Natural killer cell treated with Interleukin-12 subunit alpha and Interleukin-12 subunit beta and Interleukin-15 and Interleukin-18, amount 100 ng/mL, for 72 hours (primary cell): ENCODE measurements at places on chromosomes 2 and 18. TPM values are rescaled to one million over a fixed set of nuclear protein-coding genes. Genes with fewer than 3 reads are reported as not detected.

GRCh38 chr2:123906361-123906760, 118.7 kb upstream of the CNTNAP5 start:
- no peak for DNase-seq

GRCh38 chr18:51824746-51825145, 515.3 kb upstream of the DCC start:
- no peak for DNase-seq

The INO80B gene
- 45.6 TPM for total RNA-seq

The FAM124B gene
- total RNA-seq, result 0.45 TPM

DNA sequence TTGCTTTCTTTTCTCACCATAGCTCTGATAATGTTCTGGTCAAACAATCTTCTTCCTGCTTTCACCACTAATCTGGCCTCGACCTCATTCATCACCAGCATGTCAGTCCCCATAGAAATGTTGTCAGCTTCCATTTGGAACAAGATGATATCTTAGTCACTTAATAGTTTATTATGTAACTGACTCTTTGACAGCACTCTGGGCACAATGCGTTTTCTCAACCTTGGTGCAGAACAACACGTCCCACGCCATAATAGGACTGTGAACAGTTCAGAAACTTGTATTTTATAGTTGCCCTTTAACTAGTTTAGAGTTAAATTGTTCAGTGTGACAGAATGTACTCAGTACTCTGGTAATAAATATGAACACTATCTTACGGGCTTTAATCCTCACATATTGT, 106.0 kb downstream of the MC4R start:
- no peak for DNase-seq

The CD8B2 gene
- total RNA-seq, result 0.10 TPM

The TUBA3D gene
- total RNA-seq, result not detected

The GPR17 gene
- not detected for total RNA-seq

DNA sequence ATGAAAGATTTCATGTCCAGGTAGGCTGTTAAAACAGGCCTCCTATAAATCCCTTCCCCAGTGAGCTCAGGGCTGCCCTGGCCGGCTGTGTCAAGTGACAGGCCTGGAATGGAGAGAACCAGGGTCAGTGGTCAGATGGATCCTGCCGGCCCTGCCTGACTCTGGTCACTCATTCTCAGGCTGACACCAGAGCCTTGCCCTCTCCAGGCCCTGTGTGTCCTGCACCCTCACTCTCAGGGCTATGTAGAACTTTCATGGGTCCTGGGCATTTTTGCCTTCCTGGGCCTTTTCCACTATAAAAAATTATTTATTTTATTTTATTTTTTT, 82.0 kb upstream of the RGPD5 start:
- no peak for DNase-seq

- no peak for DNase-seq
Measured at GRCh38 chr18:76394780-76395476, 100.1 kb downstream of the ZNF516 start.

DNA sequence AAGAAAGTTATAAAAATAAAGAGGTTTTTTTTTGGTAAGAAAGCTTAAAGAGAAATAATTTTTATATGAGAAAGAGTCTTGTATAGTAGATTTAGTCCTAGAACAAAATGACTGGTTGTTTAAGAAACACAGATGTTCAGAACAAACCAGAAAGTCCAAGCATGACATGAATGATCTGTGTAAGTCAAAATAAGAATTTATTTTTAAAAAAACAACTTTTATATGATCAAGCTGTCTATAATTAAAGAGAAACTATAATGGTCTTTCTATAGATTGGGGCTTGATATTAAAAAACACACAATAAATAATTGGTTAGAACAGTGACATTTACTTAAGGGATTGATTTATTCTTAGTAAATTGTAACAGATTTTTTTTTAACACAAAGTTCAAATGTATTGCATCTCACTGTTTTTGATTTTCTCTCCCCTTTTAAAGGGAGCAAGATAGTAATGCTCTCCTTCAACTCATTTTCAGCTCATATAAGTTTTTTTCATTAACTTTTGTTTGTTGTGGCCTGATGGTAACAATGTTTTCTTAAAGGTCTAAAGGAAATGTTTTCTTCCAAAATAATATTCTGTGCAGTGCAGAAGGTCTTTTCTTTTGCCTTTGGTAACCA, 1256.8 kb downstream of the LRP1B start:
- DNase-seq, result no peak

DNA sequence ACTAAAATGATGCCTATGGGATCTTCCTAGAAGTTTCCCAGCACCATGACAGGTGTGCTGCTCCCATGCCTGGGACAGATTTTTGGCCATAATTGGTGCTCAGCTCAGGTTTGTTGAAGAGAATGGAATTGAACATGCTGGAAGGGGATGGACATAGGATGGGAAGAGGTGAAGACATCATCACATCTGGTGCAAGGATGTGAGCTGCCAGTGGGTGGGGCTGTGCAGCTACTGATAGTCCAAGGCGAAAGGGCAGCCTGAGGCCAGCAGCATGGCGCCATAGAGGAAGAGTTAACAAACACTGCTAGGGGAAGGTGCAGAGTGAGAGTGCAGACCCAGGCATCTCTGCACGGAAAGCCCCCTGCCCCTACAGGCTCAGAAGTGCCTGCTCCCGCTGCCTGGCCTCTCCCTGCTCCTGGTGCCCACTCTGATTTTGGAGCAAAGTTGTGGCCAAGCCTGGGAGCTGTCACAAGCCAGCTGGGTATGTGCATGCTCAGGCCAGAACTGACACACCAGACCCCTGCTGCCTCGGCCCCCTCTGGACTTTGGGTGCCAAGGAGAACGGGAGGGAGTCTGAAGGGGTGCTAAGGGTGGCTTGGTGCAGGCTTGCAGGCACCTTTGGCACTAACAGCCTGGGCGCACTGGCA, 178.6 kb downstream of the ZBTB7C start:
- no peak for DNase-seq

- DNase-seq, result no peak
Measured at GRCh38 chr18:28167835-28168349, 9.0 kb downstream of the CDH2 start.

The METTL5 gene
- 56.9 TPM for total RNA-seq

- DNase-seq, result no peak
Measured at GRCh38 chr2:15812187-15812780, 128.1 kb upstream of the MYCN start.

- no peak for DNase-seq
Measured at GRCh38 chr2:119006441-119006840, 64.4 kb downstream of the MARCO start.

GRCh38 chr2:141528990-141529389, 601.8 kb downstream of the LRP1B start:
- no peak for DNase-seq

GRCh38 chr2:15582710-15583357, 8.8 kb upstream of the DDX1 start:
- DNase-seq, result no peak

GRCh38 chr2:235377176-235377575, 116.7 kb upstream of the AGAP1 start:
- DNase-seq, result no peak

The MEP1B gene
- 0.19 TPM for total RNA-seq

GRCh38 chr2:239610457-239611221, 209.8 kb upstream of the HDAC4 start:
- DNase-seq, result no peak

- DNase-seq, result no peak
Measured at GRCh38 chr2:215363461-215364156, 51.8 kb downstream of the ATIC start.

GRCh38 chr18:7946734-7947377, 379.7 kb downstream of the PTPRM start:
- no peak for DNase-seq

DNA sequence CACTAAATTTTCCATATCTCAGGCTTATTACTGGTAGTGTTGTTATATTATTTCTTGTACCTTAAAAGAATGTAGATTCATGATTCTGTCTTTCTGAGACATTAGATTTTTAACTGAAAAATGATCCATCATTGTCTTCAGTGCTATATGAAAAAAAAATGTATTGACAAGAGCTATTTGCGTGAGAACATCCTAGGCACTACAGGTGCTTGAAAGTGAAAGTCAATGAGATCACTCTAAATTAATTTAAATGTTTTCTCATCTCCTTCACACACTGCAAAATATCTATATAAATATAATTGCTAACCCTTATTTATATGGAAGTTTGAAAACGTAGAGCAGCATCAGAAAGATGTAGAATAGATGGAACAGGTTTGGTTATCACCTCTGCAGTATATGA, 684.6 kb downstream of the TRIB2 start:
- no peak for DNase-seq

The PID1 gene
- not detected for total RNA-seq

- no peak for DNase-seq
Measured at GRCh38 chr18:48921305-48922225, 29.2 kb downstream of the SMAD7 start.

The RUFY4 gene
- total RNA-seq, result 0.86 TPM

- DNase-seq, result no peak
Measured at GRCh38 chr2:108586631-108587030, 52.4 kb downstream of the LIMS1 start.

The BIN1 gene
- total RNA-seq, result 35.9 TPM

- no peak for DNase-seq
Measured at GRCh38 chr18:74243127-74243526, 48.6 kb downstream of the CYB5A start.

GRCh38 chr18:37547196-37547827, 18.3 kb downstream of the CELF4 start:
- no peak for DNase-seq

DNA sequence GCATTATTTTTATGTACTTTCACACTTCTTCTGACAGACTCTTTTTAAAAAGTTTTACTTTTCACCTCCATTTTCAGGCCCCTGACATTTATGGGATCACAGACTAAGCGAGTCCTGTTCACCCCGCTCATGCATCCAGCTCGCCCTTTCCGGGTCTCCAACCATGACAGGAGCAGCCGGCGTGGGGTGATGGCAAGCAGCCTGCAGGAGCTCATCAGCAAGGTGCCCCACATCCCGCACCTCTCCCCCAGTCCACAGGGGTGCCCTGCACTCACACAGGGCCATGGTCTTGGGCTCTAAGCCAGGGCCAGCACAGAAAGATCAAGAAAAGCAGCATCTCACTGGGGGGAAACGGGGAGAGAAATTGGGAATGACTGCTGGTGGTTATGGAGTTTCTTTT, 8.6 kb downstream of the CIDEA start:
- no peak for DNase-seq

The SEMA4F gene
- 5.3 TPM for total RNA-seq

DNA sequence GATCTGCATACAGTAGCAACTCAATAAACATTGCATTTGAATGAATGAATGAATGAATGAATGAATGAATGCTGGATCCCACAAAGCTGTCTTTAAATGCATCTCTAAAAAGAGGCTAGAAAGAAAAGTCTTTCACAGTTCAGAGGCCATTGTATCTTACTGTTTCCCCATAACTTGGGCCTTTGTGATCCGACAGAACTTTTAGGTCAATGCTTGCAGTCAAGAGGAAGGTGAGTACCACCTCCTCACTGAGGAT, 119.9 kb upstream of the COPS8 start:
- no peak for DNase-seq

The EFEMP1 gene
- not detected for total RNA-seq

The CPO gene
- not detected for total RNA-seq

GRCh38 chr2:9294764-9295163, 88.2 kb downstream of the ASAP2 start:
- no peak for DNase-seq

GRCh38 chr18:68972176-68972575, 174.3 kb downstream of the CCDC102B start:
- DNase-seq, result no peak

The ACADL gene
- not detected for total RNA-seq

GRCh38 chr2:174350018-174350417, 15.3 kb downstream of the SP9 start:
- no peak for DNase-seq
